ENCODE measurements at places on chromosomes 6 and 20.

DNA sequence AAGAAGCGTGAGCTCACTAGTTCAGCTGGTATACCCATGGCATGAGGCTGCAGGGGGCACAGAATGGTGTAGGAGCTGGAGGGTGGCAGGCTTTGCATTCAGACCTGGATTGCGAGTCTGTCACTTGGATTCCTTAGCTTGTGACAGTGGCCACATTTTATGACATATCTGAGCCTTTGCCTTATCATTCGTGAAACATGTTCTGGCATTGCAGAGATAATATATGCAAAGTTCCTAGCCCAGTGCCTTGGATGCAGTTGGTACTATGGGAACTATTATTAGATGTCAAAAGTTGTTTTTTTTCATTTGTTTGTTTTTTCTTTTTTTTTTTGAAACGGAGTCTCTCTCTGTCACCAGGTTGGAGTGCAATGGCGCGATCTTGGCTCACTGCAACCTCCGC, 230.7 kb upstream of the PRDM1 start:
- no peak for DNase-seq

- DNase-seq = no peak
Measured at GRCh38 chr20:41358717-41359116, 7.9 kb downstream of the EMILIN3 start.

DNA sequence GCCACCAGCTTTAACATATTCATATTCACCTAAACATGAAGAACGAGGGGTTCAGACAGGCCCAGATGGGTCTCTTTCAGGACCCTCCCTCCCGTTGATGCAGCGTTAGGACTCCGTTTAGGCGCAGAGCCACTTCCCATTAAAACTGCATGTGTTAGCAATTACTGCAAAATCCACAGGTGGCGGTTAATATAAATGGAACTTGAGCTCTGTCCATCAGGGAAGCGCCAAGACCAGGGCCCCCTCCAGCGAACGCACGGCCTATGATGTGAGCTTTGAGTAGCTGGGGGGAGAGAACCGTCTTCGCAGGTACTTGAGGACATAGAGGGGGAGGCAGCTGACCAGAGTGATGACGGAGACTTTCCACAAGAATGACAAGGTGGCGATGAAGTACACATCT, 58.4 kb upstream of the NFATC2 start:
- DNase-seq = no peak

DNA sequence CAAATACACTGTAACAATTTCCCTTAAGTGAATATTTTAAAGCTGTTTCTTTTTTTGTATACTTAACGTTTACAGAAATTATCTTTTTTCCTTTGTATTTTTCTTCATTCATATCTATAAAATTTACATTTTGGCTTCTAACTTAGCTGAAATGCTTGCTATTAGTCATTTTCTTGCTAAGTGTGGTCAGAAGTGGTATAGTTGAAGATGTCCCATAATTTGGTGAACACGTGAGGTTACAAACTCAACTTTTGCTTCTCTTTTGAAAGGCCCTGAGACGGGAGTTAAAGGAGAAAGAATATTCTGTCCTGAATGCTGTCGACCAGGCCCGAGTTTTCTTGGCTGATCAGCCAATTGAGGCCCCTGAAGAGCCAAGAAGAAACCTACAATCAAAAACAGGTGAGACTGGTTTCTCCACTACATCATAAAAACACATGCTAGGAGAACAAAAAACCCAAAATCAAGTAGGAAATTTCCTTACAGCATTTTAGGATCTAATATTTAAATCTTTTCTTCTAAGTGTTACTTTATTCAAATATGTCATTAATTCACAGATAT, 445.0 kb downstream of the UTRN start:
- no peak for DNase-seq

DNA sequence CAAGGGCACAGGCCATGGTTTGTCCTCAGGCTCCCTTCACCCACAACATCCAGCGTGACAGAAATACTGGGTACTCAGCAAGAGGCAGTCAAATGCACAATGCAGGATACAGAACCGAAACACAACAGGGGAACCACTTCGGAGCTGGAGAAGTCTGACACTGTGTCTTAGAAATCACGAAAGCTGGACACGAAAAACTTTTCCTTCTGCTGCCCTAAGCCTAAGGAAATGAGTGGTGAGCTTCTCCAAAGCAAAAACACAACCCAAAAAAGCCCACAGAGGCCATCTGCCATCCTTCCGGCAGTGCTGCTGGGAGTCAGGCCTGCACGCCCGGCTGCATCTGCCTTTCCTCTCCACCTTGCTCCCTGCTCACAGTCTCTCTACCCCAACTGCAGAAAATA, 106.3 kb downstream of the SLC23A2 start:
- no peak for DNase-seq

GRCh38 chr6:90387826-90388225, 91.2 kb upstream of the BACH2 start:
- DNase-seq = no peak

DNA sequence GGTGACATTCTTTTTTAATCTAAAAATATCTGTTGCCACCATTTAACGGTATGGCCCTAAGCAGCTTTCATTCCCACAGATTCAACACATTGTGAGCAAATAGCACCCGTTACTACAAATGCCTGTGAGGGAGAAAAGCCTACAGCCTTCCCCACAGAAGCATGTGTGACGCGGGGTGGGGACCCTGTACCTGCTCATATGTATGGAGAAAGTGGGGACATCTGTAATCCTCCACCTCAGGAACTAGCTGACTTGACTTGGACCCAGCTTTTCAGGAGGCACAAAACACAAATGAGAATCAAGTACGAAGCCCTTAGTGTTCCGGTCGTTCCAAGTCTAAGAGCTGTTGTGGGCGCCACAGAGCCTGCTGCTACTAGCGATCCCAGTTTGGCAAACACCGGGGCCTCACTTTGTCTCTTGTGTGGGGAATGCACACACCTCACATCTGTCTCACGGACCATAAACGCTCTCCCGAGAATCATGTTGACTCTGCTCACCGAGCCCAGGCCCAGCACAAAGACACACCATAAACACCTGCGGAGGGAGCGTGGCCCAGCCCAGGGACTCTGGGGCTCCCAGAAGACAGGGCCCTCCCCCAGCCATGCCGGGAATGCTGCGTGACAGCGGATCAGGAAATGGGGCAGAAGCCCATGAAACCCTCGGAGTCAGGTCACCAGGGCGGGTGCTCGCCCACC, 21.6 kb downstream of the DLL1 start:
- no peak for DNase-seq

DNA sequence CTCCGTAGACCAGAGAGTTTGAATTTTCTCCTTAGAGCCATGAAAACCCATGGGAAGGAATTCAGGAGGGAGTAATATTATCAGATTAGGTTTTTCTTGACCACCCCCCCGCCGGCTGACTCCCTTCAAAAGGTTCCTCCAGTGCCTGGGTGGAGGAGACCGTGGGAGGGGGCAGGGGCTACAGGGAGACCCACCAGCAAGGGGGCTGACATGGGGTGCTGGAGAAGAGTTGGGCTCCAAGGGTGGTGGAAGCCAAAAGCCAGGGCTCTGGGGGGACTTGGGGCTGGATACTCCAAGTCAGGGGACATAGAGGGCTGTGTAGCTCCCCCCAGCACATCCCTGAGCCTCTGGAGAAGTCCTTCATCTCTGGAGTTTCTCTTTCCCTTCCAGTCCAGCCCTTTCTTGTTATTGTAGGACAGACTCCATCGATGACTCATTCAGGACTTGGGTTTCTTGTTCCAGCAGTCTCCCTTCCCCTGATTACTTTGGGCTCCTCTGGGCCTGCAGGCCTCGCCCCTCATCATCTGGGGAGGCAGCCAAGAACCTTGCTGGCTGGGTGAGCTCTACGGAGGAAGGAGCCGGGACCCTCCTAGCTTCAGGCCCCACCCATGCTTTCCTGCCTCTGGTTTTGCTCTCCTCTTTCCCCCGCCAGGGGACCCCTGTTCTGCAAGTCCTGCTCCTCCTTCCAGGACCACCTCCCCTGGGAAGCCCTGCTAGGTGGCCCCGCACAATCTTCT, 10.5 kb upstream of the KIAA1755 start:
- no peak for DNase-seq

- DNase-seq = no peak
Measured at GRCh38 chr6:116405652-116406356, 35.1 kb downstream of the DSE start.

DNA sequence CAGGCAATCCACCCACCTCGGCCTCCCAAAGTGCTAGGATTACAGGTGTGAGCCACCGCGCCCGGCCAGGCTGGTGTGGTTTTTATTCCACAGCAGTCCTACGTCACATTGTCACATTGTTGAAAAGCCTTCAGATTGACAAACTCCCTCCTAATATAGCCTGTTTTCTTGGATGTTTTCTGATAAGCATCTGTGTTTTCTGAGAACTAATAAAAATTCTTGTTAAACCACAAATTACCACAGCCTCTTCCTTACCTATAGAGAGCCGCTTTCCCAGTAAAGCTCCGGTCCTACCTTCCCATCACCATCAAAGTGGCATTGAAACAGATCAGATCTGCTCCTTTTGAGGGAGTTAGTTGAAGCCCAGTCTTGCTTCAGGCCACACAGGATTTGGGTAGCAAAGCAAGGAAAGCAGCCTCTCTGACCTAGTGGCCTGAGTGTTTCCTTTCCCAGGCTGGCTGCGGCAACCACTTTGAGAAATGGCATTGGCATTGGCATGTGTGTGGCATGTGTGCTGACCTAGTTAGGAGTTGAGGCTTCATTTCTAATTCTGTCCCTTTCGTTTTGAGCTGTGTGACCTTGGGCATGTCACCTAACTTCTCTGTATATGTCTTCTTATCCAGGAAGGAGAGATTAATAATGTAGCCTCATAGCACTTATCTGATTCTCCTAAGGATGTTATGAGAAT, 1.7 kb upstream of the PKIG start:
- no peak for DNase-seq

- no peak for DNase-seq
Measured at GRCh38 chr20:2156666-2157624, 55.3 kb downstream of the STK35 start.

- DNase-seq = no peak
Measured at GRCh38 chr6:161268531-161269210, 5.2 kb downstream of the AGPAT4 start.

- no peak for DNase-seq
Measured at GRCh38 chr20:44954211-44954610, 6.0 kb downstream of the TOMM34 start.

All from activated naive CD4-positive, alpha-beta T cell (primary cell).